Psoas muscle (tissue), 8 donors: ENCODE measurements at places on chromosomes 13 and 19. TPM values are rescaled to one million over a fixed set of nuclear protein-coding genes. Genes with fewer than 3 reads are reported as not detected.
A peak's percentile ranks its signal among the peaks of the same experiment; 100 is the strongest.

GRCh38 chr13:113781571-113781970 lies 22.5 kb downstream of the TMEM255B start:
- DNase-seq: no peak

DNA sequence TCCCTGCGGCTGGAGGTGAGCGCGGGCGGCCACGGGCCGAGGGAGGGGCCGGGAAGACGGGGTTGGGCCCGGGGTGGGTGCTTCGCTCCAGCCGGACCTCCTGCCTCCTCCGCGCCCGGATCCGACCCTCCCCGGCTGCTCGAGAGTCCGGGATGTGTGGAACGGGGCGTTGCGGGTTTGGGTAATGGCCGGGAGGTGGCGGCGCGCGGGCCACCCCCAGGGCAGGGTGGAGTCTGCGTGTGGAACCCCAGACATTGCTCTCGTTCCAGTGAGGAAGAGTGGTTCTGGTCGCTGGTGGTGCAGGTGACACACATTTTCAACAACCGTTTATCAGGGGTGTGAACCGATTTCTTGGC lies 38.8 kb downstream of the ARHGEF7 start:
- no peak for DNase-seq

- no peak for DNase-seq
Measured at GRCh38 chr19:1507192-1507660, 5.6 kb downstream of the ADAMTSL5 start.

IGFL3 gene
- not detected for total RNA-seq

GRCh38 chr19:5147978-5148793 lies 179.3 kb downstream of the KDM4B start:
- DNase-seq: peak; percentile 58

- DNase-seq: no peak
Measured at GRCh38 chr13:97933776-97934175, 19.7 kb upstream of the IPO5 start.
